ENCODE measurements at places on chromosomes 6 and 20. TPM values are rescaled to one million over a fixed set of nuclear protein-coding genes. Genes with fewer than 3 reads are reported as not detected.
A peak's percentile ranks its signal among the peaks of the same experiment; 100 is the strongest.

The CCN6 gene
- not detected for total RNA-seq

DNA sequence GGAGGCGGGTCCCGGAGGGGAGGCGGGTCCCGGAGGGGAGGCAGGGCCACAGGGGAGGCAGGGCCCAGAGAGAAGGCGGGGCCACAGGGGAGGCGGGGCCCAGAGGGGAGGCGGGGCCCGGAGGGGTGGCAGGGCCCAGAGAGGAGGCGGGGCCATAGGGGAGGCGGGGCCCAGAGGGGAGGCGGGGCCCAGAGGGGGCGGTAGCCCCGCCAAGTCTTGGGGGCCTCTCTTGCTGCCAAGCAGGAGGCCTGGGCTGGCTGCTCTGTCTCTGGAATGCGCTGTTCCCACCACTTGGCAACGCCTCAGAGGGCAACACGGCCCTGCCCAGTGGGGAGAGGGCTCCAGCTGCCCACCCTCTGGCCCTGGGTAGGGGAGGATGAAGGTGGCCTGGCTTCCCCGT, 80.5 kb downstream of the YTHDF1 start:
- DNase-seq = no peak

DNA sequence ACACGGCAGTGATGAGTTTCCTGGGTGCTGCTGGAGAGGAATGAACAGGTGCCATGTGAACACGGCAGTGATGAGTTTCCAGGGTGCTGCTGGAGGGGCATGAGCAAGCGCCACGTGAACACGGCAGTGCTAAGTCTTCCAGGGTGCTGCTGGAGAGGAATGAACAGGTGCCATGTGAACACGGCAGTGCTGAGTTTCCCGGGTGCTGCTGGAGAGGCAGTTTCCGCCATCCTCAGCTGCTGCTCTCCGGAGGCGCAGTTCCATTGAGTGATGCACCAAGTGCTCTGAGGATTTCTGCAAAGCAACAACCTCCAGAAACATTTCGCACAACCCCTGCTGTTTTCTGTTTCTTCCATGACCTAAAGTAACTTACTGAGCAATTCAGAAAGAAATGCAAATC, 155.4 kb downstream of the SMOC2 start:
- DNase-seq = no peak

- no peak for DNase-seq
Measured at GRCh38 chr20:54848262-54848661, 372.9 kb downstream of the DOK5 start.

The GGTLC1 gene
- not detected for total RNA-seq

The LIME1 gene
- 21.0 TPM for total RNA-seq

DNA sequence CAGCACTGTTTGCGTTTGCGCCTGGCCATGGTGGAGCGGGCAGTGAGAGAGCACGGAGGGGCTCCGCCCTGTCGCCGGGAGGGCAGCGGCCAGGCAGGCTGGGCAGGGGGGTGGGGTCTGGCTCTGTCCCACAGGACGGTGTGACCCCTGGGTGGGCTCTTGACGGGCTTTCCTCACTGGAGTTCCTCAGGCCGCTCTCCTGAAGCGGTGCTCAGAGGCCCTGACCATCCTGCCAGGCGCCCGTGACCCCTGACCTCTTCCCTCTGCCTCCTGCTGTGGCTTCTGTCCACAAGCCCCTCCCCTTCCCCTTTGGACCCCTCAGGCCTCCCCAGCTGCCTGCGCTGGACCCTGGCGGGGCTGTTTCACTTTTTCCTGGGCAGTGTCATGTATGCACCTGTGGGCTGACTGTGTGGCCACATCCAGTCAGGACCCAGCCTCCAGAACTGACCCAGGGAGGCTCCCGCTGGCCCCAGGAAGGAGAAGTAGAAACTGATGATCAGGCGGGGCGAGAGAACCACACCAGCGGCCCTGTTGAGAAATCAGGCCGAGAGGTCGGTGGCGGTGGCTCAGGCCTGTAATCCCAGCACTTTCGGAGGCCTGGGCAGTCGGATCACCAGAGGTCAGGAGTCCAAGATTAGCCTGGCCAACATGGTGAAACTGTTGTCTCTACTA, 1.2 kb downstream of the OGFR start:
- no peak for DNase-seq

DNA sequence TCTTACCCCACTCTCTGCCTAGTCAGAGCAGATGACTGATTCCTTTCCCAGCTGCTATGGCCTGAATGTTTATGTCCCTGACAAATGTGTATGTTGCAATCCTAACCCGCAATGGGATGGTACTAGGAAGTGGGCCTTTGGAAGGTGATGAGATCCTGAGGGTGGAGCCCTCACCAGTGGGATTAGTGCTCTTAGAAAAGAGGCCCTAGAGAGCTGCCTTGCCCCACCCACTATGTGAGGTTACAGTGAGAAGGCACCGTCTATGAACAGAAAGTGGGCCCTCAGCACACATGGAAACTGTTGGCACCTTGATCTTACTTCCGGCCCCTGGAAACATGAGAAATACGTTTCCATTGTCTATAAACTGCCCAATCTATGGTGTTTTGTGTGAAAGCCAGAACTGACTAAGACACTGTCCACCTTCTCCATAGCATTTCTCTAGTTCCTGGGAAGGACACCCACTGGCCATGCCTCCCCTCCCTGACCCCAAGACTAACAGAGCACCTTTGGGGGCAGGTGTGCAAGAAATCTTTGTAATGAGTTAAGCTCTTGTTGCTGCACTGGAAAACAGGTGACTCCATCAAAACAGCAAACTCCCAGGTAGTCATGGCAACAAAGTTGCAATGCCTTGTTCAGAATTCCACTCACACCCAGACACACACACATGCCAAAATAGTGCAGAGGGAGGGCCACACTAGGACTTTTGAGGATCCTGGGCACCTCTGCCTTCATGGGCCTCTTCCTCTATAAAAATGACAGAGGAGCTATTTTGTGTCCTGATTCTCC, 16.2 kb downstream of the GABRR2 start:
- DNase-seq = no peak

DNA sequence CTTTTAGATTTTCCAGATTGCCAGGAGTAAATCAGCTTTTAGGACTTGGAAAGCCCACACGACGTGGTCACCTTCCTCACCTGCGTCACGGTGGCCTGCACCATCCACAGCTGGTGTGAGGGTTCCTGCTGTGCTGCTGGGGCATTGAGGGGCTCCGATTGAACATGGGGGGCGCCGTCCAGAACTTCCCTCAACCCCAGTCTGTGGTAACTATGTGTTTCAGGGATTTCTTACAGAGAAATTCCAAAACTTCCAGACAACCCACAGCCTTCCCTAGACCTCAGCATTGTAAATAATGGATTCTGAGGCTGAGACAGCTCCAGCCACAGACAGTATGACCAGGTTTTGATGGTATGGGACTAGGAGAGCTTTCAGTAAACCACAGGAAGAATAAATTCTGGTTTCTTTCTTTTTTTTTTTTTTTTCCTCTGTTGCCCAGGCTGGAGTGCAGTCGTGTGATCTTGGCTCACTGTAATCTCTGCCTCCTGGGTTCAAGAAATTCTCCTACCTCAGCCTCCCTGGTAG, 46.7 kb upstream of the IRF4 start:
- no peak for DNase-seq

The RAD21L1 gene
- total RNA-seq = not detected

DNA sequence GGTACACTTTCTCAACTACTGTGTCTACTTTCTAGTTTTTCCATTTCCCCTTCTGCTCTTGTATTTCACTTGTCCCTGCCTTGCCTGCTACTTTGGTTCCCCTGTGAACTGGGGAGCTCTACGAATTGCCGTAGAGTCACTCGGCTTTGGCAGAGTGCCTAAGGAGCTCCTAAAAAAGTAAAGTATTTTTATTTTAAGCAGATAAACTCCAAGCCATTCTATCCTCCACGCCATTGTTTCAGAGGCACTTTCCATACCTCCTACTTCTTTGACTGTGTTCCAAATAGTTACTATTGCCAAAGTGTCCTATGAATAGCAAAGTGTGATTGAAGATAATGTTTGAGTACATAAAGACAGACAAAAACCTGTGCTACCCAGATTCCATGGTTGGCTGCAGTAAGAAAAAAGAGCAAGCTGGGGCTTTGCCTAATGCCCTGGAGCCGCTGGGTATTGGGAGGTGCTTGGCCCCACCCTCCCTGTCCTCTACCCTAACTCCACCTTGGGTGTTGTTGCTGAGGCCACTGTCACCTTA, 5.1 kb upstream of the MBOAT1 start:
- DNase-seq = no peak

DNA sequence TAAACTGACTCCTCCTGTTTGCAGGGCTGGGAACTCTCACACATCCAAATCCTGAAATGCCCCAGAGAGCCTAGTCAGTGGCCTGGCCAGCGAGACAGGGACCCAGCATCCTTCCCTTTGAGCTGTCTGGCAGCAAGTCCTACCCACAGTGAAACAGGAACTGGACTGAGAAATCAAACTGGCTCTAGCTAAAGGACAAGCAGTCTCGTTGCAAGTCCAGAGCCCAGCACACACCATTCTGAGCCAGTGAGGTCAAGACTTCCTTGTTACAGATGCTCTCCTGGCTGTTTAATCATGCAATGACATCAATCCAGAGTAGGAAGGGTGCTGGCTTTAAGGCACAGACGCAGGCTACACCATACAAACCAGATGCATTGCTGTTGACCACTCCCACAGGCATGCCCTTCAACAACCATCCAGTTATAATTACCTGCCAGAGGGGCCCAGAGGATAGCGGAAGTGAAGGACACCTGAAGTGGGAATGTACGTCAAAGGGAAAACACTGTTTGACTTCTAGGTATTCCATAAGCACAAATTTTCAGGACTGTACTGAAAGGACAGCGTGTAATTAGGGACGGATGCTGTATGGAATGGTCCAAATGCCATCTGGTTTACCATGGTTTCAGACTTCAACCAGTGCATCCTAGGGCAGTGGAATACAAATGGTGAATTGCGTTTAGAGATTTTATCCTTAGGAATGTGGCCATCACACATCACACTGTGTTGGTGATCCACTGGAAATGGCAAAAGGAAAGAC, 114.4 kb downstream of the SLC23A2 start:
- DNase-seq = no peak

DNA sequence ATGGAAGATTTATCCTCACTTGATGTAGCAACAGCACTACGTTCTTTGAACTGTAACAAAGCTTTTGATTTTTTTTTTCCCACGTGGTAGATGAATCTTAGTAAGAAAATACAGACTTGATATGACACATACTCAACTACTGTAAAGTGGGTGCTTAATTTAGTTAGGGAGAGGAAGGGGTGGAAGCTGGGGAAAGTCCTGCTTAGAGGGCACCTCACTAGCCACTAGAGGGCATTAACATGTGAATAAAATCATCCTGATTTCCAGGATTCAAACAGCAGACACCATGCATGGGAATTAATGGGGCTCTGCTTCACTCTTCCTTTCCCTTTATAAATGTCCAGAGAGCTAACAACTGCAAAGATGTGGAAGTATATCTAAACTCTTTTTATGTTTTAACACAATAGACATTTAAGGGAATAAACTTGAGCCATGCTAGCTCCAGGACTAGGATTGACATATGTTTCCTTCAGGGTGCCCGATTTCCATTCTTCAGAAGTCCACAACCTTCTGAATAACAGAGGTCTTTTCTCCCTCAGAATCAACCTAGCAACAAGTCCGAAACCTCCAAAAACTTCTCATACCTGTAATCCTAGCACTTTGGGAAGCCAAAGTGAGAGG, 250.1 kb downstream of the ATXN1 start:
- DNase-seq = no peak

GRCh38 chr6:99002831-99003230, 55.1 kb upstream of the FBXL4 start:
- no peak for DNase-seq

The TRIM10 gene
- total RNA-seq = not detected

The TAF11 gene
- total RNA-seq = 37.4 TPM

The L3MBTL1 gene
- total RNA-seq = 42.8 TPM

The CEP162 gene
- 23.2 TPM for total RNA-seq

The PPP1R16B gene
- total RNA-seq = not detected

DNA sequence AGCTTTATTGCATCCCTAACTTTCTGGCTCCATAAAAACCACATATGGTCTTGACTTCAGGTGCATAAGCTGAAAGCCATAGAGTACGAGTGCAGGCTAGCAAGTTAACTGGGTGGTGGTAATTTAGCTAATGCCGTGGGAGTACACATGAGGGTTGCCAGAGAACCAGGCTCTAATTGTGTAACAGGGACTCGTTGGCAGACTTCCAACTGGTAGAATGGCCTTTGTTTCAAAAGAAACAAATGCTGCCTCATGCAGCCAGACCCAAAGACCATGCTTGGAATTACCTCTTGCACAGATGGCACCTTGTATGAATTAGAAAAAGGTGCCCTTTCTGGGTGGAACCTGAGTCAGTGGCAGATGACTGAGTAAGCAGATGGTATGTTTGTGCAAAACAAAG, 73.2 kb downstream of the LY86 start:
- no peak for DNase-seq

The SLC13A3 gene
- 5.0 TPM for total RNA-seq

DNA sequence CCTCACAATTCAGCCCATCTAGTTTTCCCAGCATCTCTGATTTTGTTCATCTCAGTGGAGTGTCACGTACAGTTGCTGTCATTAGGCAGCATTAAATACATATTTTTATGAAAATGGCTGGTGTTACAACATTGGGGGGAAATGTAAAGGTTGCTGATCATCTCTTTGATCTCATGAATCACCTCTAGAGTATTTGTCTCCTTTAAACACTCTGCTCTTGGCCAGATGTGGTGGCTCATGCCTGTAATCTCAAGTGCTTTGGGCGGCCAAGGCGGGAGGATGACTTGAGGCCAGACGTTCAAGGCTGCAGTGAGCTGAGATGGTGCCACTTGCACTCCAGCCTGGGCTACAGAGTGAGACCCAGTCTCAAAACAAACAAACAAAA, 128.1 kb downstream of the IPCEF1 start:
- no peak for DNase-seq

DNA sequence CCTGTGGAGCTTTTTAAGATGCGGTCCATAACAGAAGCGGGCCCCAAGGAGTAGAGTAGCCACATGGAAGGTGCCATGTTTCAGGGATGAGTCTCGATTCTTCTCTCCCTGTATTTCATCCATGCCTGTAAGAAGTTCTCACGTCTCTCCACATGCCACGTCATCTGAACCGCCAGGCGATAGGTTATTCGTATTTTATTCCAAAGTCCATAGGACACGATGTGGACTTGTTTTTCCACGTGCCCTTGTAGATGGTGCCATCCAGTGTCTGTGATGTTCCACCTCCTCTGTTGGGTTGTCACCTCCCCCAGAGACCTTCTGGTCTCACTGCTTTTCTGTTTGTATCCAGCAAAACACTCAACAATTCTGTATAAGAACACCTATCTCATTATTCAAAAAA, 17.6 kb downstream of the HEBP2 start:
- DNase-seq = no peak

- DNase-seq = no peak
Measured at GRCh38 chr6:149331871-149332270, 14.4 kb downstream of the TAB2 start.

The MYT1 gene
- total RNA-seq = 1.9 TPM

- peak; percentile 30 for DNase-seq
Measured at GRCh38 chr6:39029156-39030011, 19.2 kb upstream of the GLP1R start.

GRCh38 chr6:5205877-5206850, 54.6 kb downstream of the LYRM4 start:
- DNase-seq = no peak

GRCh38 chr6:74939721-74940620, 265.9 kb downstream of the COL12A1 start:
- DNase-seq = no peak
